GM12878 (cell line): ENCODE measurements at places on chromosomes 4 and X.

GRCh38 chr4:182893047-182893446, 24.1 kb downstream of the DCTD start:
- no peak for DNase-seq

DNA sequence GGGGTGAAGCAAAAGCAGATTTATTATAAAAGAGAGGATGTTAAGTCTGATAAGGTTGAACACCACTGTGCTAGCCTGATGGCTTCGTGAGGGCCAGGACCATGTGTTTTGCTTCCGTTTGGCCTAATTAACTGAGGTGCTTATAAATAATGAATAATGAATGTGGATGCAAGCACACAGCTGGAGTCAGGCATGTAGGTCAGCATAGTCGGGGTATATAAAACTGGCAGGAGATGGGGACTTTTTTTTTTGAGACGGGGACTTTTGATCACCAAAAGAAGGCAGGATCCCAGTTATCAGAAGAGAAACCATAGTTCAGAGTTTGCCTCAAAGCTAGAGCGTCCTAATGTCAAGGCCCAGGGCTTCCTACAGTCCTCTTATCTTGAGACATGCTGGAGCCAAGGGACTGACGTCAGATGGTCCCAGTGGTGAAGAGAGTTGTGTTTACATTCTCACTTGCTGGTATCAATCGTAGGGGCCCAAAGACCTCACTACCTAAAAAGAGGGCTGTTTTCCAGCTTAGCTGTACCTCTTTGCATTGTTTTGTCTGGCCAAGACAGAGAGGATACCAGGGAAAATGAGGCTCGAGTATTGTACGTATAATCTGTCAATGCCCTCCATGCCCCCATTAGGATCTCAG, 50.4 kb downstream of the RTL9 start:
- DNase-seq = no peak

- no peak for DNase-seq
Measured at GRCh38 chrX:130172127-130172845, 524 bp downstream of the RAB33A start.

DNA sequence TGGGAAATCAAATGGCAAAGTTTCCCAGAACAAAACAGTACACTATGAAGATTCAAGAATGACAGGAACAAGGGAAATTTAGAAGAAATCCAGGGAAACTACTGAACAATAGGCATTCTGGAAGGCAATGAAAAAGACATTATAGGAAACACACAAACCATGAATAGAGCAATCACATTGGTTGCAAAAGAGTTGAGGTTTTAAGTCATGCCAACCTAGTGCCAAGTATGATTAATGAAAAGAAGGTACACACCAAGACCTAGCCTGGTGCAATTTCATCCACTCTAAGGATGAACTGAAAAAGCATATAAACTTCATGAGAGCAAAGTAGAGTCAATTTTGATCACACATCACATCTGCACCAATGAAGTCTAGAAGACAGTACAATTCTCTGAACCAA, 326.9 kb downstream of the PDHA2 start:
- DNase-seq = no peak

DNA sequence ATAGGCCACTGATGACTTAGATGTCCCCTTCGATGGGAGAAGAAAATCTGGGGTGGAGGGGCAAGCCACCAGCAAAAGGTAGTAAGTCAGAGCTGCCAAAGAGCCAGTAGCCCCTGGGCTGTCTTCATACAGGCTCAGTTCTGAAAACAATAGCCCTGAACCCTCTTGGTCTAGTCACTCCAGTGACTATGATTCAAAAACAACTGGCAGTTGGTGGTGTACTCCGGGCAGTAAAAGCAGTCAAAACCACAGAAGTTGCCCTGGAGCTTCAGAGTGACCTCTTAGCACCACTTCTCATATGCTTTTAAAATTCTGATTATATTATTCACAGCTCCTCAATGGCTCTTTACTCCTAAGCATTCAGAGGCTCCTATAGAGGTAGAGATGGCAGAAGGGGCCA, 164.3 kb upstream of the MAMLD1 start:
- no peak for DNase-seq
